ENCODE measurements at places on chromosomes 12 and 14. TPM values are rescaled to one million over a fixed set of nuclear protein-coding genes. Genes with fewer than 3 reads are reported as not detected.

Gene TAS2R31
- 0.16 TPM for total RNA-seq

Gene PRKCH
- total RNA-seq, result 5.6 TPM

Gene GZMH
- not detected for total RNA-seq

Gene NFE2
- total RNA-seq, result 0.03 TPM

Gene GARIN6
- total RNA-seq, result not detected

Gene DTX1
- 0.36 TPM for total RNA-seq

Gene MYH6
- total RNA-seq, result 0.10 TPM

Gene CFAP251
- total RNA-seq, result 1.1 TPM

Gene DBX2
- total RNA-seq, result not detected

Gene RNASE3
- not detected for total RNA-seq

Gene OR4E2
- not detected for total RNA-seq

Gene KITLG
- total RNA-seq, result 15.0 TPM

Gene EEF1AKMT3
- 3.5 TPM for total RNA-seq

Gene DACT1
- total RNA-seq, result 0.74 TPM

Gene FAM90A1
- total RNA-seq, result 0.16 TPM

Gene MIPOL1
- total RNA-seq, result 2.2 TPM

Gene ZNF385A
- 21.2 TPM for total RNA-seq

Gene EP400
- total RNA-seq, result 23.2 TPM

Gene SEL1L
- 16.8 TPM for total RNA-seq

Gene HVCN1
- 0.72 TPM for total RNA-seq

Gene CGRRF1
- total RNA-seq, result 19.0 TPM
